NCI-H1436 (cell line): ENCODE measurements at places on chromosomes 6 and 20.

GRCh38 chr6:69884231-69884630 is 17.9 kb downstream of the COL19A1 start:
- DNase-seq: no peak

GRCh38 chr20:40009542-40009941 is 679.5 kb downstream of the MAFB start:
- no peak for DNase-seq

DNA sequence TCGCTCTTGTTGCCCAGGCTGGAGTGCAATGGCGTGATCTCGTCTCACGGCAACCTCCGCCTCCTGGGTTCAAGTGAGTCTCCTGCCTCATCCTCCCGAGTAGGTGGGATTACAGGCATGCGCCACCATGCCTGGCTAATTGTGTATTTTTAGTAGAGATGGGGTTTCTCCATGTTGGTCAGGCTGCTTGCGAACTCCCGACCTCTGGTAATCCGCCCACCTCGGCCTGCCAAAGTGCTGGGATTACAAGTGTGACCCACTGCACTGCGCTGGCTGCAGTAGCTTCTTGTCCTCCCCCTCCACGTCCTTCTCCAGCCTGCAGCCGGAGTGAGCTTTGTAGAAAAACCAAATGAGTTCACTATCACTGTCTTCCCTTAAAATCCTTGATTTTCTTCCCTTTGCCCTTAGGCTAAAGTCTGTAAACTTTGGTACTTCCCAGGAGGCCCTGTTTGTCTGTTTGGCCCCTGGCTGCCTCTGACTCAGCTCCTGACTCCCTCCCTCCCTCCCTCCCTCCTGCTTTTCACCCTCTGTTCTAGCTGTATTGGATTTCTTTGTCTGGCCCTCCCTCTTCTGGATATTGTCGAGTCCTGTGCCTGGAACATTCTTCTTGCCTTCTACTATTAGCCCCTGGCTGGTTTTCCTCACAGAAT is 12.9 kb downstream of the PARD6B start:
- no peak for DNase-seq

DNA sequence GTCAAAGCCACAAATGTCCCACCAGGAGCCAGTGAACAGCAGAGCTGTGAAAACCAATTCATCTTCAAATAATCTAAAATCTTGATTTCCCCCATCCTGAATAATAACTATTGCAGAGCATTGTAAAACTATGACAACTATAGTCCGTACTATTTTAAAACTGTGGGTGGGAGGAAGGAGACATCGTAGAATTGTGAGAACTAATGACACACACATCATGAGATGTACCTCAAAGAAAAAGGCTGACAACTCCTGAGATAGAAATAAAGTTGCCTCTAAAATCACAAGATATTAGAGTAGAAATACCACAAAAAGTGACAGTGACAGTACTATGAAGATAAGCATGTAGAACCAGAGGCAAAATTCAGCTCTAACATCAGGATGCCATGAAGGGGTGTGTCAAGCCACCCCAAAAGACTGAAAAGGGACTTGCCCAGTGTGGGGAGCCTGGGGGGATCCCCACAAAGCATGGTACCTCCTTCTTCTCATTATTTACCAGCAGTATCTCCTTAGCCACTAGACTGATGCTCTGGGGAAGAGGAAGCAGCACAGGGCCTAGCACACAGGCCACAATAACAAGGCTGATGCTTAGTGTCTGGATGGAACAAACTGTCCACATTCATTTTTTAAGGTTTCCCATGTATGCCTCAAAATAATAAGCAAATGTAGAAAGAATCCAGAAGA is 13.4 kb downstream of the NAPB start:
- DNase-seq: no peak

DNA sequence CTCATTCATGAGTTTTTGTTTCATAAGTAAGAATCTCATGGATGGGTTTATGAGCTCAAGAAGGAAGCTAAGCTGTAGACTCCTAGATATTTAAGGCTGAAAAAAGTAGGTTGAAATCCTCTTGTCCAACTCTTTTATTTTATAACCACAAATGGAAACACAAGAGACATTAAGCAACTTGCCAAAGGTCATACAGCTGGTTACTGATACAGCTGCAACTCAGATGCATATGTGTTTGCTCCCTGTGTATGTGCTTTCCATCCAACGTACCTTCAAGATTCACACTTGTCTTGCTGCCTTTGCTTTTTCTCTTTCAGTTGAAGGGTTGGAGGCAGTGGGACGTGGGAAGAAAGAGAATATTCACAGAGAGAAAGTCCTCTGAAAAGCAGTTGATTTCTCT is 153.5 kb upstream of the STMND1 start:
- DNase-seq: no peak

GRCh38 chr6:32814145-32814544 is 2.7 kb downstream of the HLA-DOB start:
- no peak for DNase-seq

DNA sequence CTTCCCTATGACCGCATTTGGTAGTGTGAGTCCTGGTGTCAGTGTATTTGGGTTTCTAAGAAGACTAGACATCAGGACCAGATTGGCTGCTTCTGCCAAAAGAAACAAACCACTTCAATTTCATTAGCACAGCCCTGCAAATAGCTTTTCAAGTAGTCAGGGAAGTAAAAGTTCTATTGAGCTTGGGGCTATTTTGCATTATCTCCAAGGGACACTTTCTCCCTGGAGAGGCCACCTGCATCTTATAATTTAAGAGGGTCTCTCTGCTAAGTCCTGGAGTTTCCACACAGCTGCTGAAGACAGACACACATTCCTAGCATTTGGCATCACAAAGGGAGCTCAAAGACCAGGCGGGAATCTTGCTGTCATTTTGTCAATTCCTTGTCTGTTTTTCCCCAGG is 141.2 kb downstream of the BMP2 start:
- DNase-seq: no peak

DNA sequence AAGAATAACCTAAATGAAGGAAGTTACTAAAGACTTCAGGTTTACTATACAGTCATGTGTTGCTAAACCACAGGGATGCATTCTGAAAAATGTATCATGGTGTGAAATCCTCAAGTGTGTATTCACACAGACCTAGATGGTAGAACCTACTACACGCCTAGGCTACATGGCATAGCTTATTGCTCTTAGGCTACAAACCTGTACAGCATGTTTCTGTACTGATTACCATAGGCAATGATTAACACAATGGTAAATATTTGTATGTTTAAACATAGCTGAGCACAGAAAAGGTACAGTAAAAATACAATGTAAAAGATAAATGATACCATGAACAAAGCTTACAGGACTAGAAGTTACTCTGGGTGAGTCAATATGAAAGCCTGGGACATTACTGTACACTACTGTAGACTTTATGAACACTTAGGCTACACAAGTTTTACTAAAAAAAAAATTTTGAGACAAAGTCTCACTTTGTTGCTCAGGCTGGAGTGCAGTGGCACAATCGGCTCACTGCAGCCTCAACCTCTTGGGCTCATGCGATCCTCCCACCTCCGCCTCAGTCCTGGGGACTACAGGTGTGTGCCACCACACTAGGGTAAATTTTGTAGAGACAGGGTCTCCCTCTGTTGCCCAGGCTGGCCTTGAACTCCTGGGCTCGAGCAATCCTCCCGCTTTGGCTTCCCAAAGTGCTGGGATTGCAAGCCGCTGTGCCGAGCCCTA is 36.0 kb downstream of the ADNP start:
- no peak for DNase-seq

DNA sequence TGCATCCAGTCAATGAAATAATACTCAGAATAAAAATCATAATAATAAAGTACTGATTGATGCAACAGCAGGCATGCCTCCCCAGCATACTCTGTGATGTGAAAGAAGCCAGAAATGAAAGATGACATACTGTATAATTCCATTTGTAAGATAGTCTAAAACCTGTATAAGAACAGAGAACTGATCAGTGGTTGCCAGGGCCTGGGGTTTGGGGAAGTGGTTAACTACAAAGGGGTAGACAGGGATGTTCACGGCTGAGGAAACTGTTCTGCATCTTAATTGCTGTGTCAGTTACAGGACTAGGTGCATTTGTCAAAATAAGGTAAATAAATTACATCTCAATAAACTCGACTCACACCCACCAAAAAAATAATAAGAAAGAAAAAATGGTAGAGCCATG is 81.3 kb upstream of the BMP2 start:
- no peak for DNase-seq
